ENCODE measurements at places on chromosomes 11 and 22. TPM values are rescaled to one million over a fixed set of nuclear protein-coding genes. Genes with fewer than 3 reads are reported as not detected.

MMP27 gene
- total RNA-seq: not detected

DRAP1 gene
- 107 TPM for total RNA-seq

GSTT2B gene
- total RNA-seq: not detected

KCNJ11 gene
- 0.63 TPM for total RNA-seq

DEFB131B gene
- not detected for total RNA-seq

GRAP2 gene
- 144 TPM for total RNA-seq

MIAT gene
- 45.8 TPM for total RNA-seq

FGF3 gene
- not detected for total RNA-seq

PATE2 gene
- total RNA-seq: not detected

FAM111B gene
- total RNA-seq: 1.2 TPM

LYVE1 gene
- total RNA-seq: not detected

INS gene
- total RNA-seq: not detected

CCDC116 gene
- not detected for total RNA-seq

ABCG4 gene
- not detected for total RNA-seq

PHF21B gene
- total RNA-seq: not detected

LSP1 gene
- total RNA-seq: 286 TPM

CCDC157 gene
- total RNA-seq: 4.6 TPM

OR51B4 gene
- total RNA-seq: not detected

LRRC75B gene
- total RNA-seq: 0.72 TPM

OR10D3 gene
- total RNA-seq: not detected

ZDHHC24 gene
- 23.5 TPM for total RNA-seq

HOATZ gene
- not detected for total RNA-seq

WNT7B gene
- not detected for total RNA-seq

IGLL1 gene
- total RNA-seq: not detected

GP1BB gene
- 2.1 TPM for total RNA-seq

HORMAD2 gene
- not detected for total RNA-seq

GAS2L1 gene
- 1.2 TPM for total RNA-seq

MRGPRX4 gene
- total RNA-seq: not detected

HINFP gene
- total RNA-seq: 37.4 TPM

RDX gene
- 19.3 TPM for total RNA-seq

KLHDC7B gene
- total RNA-seq: 5.4 TPM

NAALAD2 gene
- not detected for total RNA-seq

FOXRED2 gene
- total RNA-seq: 3.0 TPM

SLCO2B1 gene
- 0.63 TPM for total RNA-seq

POLR2F gene
- total RNA-seq: 49.6 TPM

CHRM1 gene
- total RNA-seq: not detected

TXNRD2 gene
- 26.5 TPM for total RNA-seq

AIFM3 gene
- total RNA-seq: 0.66 TPM

RIMBP3C gene
- total RNA-seq: 3.9 TPM

HSPB2 gene
- total RNA-seq: not detected
